ENCODE measurements at places on chromosomes 4 and X.

DNA sequence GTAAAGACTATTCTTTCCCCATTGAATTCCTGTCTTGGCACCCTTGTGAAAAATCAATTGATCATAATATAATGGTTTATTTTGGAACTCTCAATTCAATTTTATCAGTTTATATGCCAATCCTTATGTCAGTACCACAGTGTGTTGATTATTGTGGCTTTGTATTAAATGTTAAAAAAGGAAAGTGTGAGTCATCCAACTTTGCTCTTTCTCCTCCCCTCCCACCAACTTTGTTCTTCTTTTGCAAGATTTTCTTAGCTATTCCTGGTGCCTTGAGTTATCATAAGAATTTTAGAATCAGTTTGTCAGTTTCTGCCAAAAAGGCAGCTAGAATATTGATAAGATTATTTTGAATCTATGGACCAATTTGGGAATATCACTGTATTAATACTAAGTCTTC, 11.2 kb upstream of the RNF175 start:
- peak; percentile 2 for DNase-seq

DNA sequence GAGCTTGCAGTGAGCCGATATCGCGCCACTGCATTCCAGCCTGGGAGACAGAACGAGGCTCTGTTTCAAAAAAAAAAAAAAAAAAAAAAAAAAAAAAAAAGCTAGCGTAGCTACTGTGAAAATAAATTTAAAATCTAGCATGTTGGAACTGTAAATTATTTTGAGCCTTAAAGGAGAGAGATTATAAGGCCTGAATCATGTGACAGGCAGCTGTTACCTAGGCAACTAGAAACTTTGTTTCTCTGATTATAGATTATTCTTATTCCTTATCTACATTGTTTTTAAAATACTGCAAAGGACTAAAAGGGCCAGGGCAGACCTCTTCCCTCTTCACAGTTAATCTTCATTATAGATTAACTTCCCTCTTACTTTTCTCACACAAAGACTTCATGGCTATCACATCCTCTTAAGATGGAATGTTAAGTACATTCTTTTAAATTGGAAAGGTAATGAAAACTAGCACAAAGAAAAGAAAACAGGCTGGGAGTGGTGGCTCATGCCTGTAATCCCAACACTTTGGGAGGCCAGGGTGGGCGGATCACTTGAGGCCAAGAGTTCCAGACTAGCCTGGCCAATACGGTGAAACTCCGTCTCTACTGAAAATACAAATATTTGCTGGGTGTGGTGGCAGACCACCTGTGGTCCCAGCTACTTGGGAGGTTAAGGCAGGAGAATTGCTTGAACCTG, 21.1 kb upstream of the PDS5A start:
- no peak for DNase-seq

DNA sequence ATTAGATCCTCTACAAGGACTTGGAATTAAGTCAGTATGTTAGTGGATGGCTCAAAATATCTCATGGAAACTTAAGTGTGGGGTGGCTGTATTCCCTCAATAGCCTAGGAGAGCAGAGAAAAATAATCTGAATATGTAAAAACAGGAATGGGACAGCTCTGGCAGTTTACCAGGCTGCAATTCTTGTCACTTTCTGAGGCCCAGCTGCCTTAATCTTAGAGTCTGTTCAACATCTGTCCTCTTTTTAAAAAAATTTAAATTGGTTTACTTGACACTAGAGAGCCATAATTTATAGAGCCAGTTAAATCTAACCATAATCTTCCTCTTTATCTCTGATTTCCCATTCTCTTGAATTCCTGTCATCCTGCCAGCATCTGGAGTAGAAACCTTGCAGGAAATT, 109.2 kb upstream of the CXCL13 start:
- no peak for DNase-seq

DNA sequence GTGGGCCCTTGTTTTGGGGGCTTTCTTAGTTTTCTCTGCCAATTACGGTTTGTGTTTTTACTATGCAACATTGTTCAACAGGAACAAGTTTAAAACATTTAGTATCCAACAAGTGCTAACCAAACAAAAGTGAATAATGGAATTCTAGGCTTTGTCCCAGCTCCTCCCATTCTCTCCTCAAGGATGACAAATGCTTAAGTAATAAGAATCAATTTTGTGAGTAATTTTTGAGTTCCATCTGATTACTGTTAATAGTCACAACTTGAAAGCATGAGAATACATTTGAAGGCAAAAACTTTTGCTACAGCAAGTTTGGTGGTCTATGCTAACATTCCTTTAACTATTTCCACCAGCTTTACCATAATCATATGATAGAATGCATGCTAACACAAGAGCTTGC, 78.1 kb upstream of the HPGD start:
- DNase-seq: no peak

All from SIG-M5 (cell line).